ENCODE measurements at places on chromosomes 16 and 17. TPM values are rescaled to one million over a fixed set of nuclear protein-coding genes. Genes with fewer than 3 reads are reported as not detected.

The PRR35 gene
- total RNA-seq = not detected

The VAT1L gene
- total RNA-seq = 1.1 TPM

DNA sequence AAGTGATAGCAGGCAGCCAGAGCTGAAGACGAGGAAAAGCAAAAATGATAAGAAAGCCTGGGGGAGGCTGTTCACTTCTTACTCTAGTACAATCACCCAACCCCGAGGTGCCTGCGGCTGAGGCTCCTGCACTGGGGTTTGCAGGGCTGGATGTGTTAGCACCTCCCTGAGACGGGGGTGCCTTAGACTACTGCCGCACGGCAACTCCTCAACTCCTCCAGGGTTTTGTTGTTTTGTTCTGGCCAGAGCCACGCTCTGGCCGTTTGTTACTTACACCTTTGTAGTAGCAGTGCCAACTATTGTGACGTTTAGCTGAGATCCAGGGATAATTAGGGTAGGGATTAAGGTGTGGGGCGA is 51.5 kb downstream of the LDHD start:
- DNase-seq = no peak

GRCh38 chr16:75627851-75628250 is 4.8 kb upstream of the ADAT1 start:
- peak; percentile 53 for DNase-seq

The TOX3 gene
- not detected for total RNA-seq

The SDK2 gene
- total RNA-seq = 0.04 TPM

GRCh38 chr17:958712-959451 is 20.7 kb downstream of the NXN start:
- DNase-seq = no peak

GRCh38 chr16:53219371-53219770 is 164.6 kb downstream of the CHD9 start:
- DNase-seq = no peak

- DNase-seq = no peak
Measured at GRCh38 chr17:77163001-77163400, 22.2 kb downstream of the SEC14L1 start.

The TMIGD1 gene
- not detected for total RNA-seq

GRCh38 chr17:351449-351738 is 1.2 kb downstream of the RPH3AL start:
- DNase-seq = no peak

- no peak for DNase-seq
Measured at GRCh38 chr17:46036491-46036890, 37.4 kb downstream of the STH start.

GRCh38 chr17:73029991-73030390 is 62.5 kb downstream of the SLC39A11 start:
- no peak for DNase-seq

GRCh38 chr16:46607529-46607928 is 13.7 kb downstream of the SHCBP1 start:
- DNase-seq = peak; percentile 32
